Fibroblast of mammary gland (primary cell): ENCODE measurements at places on chromosomes 4 and X.

- DNase-seq: no peak
Measured at GRCh38 chr4:60657041-60657440, 543.1 kb upstream of the ADGRL3 start.

DNA sequence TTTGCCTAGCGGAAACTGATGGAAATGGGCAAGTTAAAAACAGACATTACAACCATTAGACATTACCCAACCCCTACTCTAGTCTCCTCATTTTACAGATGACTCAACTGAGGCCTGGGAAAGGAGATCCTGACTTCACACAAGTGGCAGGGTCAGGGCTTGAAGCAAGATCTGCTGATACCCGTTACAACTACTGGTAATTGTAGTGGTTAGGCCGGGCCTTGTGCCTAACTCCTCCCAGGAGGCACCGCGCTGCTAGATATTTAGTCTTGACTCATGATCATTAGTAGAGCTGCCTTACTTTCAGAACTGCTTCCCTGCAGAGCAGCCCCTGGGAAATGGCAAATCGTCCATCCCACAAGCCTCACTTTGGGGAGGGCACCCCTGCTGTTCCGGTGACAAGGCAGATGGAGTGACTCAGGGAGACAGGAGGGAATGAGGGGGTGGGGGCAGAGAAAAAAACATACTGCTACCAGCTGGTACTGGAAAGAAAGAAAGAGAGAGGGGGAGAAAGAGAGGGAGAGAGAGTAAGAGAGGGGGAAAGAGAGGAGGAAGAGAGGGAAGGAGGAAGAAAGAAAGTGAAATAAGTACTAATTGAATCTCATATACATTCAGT, 12.2 kb downstream of the ARHGEF6 start:
- peak; percentile 96 for DNase-seq

DNA sequence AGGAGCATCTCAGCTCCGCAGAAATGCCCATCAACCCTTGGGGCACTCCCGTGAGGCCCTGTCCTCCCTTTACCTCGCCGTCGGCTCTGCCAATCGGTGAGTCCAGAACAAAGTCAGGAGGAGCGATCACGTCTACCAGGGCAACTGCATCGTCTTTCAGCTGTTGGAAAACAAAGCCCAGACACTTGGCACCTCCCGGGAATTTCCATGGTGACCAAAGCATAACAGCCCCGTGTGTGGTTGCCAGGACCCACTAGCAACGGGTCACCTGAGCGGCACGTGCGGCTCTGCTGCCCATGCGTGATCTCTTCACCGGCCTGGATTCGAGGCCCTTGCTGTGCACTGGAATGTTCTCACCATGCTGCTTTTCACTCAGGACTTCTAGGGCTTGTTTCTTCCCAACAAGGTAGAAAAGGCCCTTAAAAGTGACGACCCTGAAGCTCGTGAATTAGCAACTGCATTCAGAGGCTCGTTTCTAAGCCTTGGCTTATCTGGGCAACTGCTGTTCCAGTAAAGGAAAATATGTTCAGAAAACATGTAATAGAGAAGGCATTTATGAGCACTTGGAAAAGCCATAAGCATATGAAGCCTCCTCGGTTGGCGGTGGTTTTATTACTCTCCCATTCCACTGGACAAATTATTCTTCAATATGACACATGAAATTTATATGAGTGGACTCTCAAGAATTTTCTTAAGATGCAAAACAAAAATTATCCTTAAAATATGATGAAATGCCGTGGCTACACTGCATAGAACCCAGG, 69.5 kb downstream of the ACOX3 start:
- no peak for DNase-seq

DNA sequence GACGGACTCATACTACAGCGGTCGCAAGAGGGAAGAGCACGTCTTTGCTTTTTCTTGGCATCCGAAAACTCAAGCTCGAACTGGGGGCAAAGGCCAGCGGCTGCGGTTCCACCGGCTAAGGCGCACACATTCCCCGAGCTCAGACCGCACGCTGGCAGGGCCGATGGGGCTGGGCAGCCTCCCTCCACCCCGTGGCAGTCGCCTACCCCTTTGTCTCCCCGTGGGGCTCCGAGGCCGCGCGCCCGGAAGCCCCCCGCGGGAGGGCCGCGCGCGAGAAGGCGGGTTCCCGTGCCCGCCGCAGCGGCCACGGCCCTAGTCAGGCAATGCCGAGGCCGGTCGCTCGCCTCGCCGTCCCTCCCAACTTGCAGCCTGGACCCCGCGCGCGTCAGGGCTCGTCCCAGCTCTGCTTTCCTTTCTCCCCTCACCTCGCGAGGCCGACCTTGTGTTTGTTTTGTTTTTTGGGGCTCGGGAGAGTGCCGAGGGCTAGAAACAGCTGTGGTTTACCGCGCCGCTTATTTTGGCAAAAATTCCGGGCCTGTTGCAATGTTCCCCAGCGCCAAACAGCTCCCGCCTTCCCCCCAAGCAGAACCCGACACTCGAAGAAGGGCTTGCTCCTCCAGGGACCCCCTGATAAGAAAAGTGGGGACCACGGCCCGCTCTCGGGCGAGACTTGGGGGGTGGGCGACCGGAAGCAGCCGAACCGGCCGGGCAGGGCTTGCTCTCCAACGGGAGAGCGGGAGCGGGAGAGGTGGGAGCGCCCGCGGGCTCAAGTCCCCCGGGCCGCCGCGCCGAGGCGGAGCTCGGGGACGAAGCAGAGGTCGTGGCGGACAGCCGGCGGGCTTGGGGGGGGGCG, 561 bp upstream of the N4BP2 start:
- DNase-seq: peak; percentile 90

DNA sequence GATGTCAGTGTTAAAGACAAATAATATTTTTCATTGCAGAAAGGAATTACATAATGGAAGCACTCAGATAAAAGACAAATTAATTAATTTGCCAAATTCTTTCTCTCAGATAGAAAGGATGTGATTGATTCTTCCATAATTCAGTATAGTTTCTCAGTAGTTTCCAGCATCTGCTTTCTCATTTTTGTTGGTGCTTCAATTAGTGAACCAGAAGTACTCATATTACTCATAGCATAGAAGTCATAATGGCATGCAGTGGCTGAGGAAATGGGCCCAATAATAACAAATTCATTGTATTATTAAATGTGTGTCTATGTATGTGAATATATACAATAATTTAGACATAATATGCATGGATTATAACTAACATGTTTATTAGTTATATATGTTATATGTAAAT, 393.3 kb upstream of the TRAM1L1 start:
- DNase-seq: no peak
